ENCODE measurements at places on chromosomes 2 and 18. TPM values are rescaled to one million over a fixed set of nuclear protein-coding genes. Genes with fewer than 3 reads are reported as not detected.

Gene TMEM169
- total RNA-seq: 0.36 TPM

Gene SGPP2
- total RNA-seq: not detected

Gene ATP6V1C2
- not detected for total RNA-seq

Gene C2orf80
- not detected for total RNA-seq

Gene RNPEPL1
- 12.7 TPM for total RNA-seq

Gene METTL8
- 73.3 TPM for total RNA-seq

Gene IL1B
- total RNA-seq: not detected

Gene HOXD3
- total RNA-seq: not detected
